ENCODE measurements at places on chromosomes 3 and 15. TPM values are rescaled to one million over a fixed set of nuclear protein-coding genes. Genes with fewer than 3 reads are reported as not detected.

GRCh38 chr3:129238945-129239705 is 10.3 kb upstream of the COPG1 start:
- DNase-seq, result peak; percentile 48

GRCh38 chr3:100252001-100252400 is 8.8 kb upstream of the TBC1D23 start:
- no peak for DNase-seq

DNA sequence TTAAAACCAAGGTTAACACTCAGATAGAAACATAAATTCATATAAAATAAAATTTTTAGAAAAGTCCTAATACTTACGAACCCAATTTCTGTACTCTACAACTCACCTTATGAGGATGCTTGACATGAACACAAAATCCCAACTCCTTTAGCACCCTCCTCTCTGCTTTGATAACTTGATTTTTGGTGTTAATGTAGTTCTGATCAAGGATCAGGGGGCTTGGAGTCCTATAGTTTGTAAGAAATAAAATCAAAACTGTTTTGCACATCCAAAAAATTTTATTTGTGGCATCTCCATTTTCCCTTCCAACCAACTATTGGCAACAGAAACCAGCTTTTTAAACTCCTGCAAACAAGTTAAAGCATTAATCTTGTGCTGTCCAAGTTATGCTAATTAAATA is 7.0 kb downstream of the CCNL1 start:
- DNase-seq, result no peak

DNA sequence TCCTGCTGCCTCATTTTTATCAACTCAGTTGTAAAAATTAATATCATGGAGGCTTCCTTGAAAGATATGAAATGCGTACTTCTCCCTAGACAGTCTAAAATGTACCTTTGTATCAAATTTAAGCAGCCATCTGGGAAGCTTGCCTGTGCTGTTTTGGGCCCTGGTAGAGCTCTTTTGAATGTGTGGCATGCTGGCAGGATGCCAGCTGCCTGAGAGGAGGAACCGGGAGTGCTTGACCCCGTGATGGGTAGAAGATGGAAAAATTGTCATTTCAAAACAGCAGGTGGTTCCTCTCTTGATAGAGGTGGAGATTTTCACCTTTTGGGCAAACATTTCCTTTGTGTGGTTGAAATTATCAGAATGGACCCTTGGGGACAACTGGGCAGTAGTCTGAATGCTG is 245.3 kb downstream of the RPLP1 start:
- DNase-seq, result no peak

DNA sequence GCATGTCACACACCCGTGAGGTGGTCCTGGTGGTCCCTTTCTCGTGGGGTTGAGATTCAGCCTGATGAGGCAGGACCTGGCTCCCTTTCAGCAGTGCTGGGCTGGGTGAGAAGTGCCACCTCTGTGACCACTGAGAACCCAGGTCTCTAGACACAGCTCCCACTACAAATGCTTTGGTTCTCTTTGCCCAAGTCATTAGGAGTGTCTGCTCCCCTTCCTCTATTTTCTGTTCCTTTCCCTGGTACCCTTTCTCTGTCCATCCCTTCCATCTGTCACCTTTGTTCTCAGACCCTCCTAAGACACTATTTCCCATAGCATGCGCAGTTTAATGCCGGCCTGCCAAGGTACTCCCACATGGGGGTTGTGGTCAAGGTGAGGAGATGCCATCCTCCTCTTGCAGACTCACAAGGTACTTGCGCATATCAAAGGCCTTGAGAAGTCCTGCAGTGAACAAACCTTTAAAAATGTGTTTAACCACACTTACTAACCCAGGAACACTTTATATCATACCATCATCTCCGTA is 297.7 kb downstream of the LRTM1 start:
- DNase-seq, result no peak

GRCh38 chr15:87755226-87755625 is 501.3 kb downstream of the NTRK3 start:
- DNase-seq, result no peak

The FETUB gene
- total RNA-seq, result not detected

The RTP3 gene
- total RNA-seq, result not detected

The GPR62 gene
- total RNA-seq, result not detected

All from body of pancreas (tissue), 4 donors.